ENCODE measurements at places on chromosomes 1 and 21.

DNA sequence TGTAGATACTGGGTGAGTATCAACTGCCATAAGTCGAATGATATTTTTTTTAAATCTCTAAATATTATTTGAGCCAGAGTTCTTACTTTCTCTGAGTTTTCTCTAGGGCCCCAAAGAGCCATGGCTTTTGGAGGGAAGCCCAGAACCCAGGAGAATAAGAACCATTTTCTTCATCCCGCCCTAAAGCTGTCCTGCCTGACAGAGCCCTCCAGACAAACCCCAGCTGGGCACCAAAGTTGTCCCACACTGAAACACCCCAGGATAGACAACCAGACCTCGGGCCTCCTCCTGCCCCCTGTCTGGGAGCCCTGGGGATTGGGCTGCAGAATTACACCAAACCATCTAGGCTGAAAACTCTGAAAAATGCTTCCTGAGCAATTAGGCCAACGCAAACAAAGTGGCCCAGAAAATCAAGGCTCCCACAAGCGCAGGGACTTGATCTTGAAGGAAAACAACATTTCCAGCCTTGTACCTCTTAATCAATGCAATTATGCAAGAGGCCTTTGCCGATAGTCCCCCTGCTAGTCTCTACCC, 113.1 kb downstream of the RRAGC start:
- no peak for DNase-seq

GRCh38 chr1:174996476-174996875, 3.3 kb upstream of the CACYBP start:
- DNase-seq: no peak

DNA sequence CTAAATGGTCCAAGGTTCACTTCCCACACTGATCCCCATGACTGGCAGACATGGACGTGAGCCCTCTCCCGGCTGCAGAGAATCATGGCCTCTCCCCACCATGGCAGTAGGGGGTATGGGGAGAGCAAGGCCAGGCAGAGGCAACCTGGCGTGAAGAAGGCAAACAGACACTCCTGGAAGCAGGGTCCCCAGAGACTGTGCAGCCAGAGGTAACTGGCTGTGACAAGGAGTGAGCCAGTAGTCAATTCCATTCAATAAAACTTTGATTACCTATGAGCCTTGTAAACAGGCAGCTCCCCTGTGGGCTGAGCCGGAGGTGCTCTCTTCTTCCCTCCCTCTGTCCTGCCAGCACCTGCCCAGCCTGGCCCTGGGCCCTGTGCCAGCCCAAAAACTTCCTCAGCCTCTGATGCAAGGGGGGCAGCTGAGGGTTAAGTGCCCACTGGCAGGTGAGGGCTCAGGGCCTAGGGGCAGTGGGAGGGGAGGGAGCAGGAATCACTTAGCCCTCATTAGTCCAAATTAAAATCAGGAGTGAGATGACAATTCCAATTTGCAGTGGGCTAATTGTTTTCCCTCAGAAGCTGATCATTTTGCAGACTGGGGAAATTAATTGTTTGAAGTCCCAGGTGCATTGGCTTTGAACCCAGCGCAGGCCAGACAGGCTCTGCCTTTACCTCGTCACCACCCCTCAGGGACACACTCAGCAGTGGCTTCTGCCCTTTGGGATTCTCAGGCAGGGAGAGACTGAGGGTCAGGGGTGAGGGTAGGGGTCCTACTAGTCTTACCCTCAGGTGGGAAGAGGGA, 35.6 kb downstream of the LRRN2 start:
- DNase-seq: no peak

DNA sequence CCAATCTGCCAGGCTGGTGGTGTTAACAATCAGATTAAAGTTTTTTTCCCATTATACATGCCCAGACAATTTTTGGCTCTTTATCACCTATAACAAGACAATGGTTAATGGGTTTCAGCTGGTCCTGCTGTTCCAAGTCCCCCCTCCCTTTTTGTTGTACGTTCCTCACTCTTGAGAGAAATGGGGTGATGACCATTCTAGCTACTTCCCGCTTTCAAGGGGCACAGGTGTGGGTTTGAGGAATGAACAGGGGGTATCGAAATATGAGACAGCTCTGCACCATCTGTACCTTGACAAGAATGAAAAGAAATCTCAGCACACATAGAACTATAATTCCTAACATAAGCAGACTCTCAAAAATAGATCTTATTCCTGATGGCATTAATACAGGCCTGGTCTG, 326.8 kb downstream of the PTPRU start:
- no peak for DNase-seq

DNA sequence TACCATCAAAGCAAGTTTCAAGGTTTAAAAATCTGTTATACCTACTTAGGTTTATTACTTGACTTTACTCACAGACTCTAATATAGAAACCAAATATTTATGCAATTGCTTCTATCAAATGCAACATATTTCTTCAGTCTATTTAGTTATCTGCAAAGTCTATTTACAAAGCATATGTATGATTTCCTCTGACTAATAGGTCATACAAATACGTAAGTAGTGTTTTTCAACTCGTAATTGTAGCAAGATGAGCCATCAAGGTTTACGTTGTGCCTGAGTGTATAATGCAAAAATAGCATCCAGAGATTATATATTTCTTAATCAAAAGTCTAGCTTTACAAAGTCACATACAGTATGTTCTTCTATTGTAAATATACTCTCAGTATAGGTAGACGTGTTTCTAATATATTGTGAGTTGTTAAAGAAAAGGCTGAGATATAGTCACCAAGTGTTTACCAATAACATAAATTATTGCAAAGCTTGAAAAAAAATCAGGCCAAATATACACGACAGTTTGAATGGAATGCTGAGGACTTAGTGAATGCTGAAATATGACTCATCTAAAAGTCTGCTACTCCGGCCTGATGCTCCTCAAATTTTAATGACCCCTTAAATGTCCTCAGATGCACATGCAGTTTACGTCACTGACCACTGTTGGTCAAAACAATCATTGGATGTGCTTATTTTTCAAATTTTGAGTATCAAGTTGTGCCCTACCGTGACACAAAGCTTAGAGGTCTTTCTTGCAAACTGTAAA, 48.4 kb downstream of the ADAMTS5 start:
- no peak for DNase-seq

DNA sequence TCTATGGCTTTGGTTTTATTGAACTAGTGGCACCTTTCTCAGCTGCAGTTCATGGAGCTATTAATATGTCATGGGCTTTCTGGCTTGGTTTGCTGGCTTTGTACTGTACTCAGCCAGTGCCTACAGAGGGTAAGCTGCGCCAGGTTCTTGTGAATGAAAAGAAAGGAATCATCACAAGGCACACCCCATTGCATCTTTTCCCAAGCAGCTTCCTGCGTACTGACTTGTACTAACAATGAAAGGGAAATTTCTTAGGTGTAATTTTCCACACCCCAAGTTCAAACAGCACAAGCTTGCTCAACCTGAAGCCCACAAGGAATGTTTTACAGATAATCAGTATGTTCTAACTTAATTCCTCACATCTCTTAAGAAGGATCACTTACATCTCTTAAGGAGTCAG, 78.0 kb upstream of the TNFSF18 start:
- no peak for DNase-seq

DNA sequence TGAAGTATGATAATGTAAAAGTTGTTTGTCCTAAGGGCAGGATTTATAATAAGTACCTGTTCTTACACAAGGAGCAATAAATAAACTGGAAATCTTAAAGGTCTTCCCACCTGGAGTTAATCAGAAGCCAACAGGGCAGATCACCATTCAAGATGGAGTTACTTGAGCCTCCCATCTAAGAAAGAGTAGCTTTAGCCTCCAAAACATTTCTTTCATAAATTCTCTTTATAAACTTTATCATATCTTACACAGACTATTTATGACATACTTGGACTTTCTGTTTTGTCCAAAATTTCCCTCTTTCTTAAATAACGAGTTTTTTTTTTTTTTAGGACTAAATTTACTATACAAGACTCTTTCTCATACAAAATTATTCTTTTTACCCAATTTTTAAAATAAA, 18.5 kb downstream of the OR2T1 start:
- DNase-seq: no peak

DNA sequence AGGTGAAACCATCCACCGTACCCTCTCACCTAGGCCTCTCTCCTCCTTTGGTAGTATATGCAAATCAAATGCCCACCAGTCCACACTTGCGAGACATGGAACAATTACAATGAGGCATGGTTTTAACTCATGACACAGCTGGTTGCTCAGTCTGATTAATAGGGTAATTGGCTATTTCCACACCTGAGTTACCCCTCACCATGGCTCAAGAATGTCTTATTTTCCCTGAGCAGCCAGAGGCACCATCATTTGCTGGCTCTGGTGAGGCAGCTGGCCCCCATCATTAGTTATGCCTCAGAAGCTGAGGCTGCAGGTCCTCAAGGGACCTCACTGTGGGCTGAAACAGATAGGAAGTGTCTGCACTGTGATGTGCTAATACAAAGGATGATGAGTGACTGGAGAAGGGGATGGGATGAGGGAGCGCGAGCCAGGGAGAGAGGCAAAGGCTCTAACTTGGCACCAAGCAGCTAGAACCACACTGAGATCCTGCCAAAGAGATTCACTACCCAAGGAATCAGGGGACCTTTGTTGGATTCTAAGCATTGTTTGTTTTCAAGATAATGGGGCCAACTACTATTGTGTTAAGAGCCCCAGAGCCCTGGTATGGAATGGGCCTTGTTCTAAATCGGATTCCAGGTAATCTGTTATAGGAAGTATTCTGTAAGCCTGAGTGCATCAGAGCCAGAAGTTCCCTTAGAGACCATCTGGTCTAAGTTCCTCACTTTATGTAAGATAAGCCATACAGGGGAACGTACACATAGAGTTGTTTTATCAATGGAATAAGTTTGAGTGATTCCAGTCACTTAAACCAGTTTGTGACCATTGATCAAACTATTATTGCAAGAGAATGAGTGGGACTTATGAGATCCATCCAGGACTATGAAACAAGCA, 80.0 kb upstream of the CNTN2 start:
- DNase-seq: no peak

- DNase-seq: no peak
Observed at GRCh38 chr1:151352021-151352718, 5.1 kb upstream of the RFX5 start.

DNA sequence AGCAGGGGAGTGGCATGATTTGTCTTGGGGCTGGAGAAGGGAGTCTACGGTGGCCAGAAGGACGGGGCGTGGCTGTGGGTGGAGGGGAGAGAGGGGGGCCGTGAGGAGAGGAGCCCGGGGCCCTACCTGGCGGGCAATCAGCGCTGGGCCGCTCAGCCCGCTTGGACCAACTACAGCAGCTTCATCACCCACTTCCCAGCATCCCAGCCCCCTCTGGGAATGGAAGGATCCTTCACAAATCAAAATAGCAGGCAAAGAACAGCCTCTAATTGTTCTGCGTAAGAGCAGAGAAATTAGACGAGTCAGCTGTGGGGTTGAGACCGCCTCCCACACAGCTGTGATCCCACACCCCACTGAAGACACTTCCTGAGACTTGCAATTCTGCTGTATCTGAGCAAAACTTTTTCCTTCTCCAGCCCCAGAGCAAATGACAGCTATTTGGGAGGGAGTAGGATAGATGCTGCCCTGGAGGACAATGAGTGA, 43.5 kb downstream of the OPRD1 start:
- DNase-seq: no peak

DNA sequence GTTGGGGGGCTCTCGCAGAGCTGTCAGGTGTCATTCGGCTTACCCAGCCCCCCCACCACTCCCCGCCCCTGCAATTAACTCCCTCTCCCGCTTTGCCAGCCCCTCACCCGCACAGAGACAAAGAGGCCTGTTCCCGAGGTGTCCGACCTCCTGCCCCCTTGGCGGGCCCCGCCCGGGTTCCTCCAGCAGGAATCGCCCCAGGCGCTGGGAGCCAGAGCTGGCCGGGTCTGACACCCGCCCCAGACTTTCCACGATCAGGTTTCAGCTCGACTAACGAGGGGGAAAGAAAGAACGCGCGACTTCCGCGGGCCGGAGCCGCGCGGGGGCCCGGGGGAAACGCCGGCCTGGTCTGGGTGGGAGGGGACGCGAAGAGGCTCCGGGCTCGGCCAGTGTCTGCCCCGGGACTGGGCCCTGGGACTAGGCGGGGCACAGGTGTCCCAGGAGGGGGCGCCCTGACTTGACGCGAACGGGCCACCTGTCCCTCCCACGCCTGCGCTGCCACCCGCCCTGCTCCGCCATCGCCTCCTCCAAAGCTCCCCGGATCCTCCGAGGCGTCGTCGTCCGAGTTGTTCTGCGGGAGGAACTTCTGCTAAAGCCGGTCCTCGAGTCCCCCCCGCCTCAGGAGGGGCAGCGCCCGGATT, 36.4 kb upstream of the HHAT start:
- DNase-seq: peak; percentile 5

GRCh38 chr21:17818186-17819113, 706 bp downstream of the C21orf91 start:
- DNase-seq: peak; percentile 11

- no peak for DNase-seq
Observed at GRCh38 chr21:45894906-45895777, 86.4 kb upstream of the COL6A1 start.

DNA sequence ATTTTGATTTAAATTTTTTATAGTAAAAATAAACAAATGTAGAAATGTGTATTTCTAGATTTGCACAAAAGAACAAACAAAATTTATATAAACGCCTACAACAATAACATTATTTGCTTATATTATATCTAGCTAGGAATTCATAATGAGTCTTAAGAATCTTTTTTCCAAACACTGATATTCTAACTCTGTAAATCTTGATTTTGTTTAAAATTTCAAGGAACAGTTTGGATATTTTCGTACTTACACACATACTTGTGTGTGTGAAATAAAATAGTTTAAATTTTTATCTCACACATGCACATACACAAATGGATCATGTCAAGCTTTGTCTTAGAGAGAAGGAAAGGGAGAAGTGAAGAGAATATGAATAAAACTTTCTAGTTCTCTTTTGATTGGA, 868.1 kb downstream of the LTN1 start:
- no peak for DNase-seq

GRCh38 chr1:68706639-68707317, 209.9 kb upstream of the DEPDC1 start:
- DNase-seq: no peak

- DNase-seq: no peak
Observed at GRCh38 chr21:18274370-18274769, 29.7 kb downstream of the CHODL start.

DNA sequence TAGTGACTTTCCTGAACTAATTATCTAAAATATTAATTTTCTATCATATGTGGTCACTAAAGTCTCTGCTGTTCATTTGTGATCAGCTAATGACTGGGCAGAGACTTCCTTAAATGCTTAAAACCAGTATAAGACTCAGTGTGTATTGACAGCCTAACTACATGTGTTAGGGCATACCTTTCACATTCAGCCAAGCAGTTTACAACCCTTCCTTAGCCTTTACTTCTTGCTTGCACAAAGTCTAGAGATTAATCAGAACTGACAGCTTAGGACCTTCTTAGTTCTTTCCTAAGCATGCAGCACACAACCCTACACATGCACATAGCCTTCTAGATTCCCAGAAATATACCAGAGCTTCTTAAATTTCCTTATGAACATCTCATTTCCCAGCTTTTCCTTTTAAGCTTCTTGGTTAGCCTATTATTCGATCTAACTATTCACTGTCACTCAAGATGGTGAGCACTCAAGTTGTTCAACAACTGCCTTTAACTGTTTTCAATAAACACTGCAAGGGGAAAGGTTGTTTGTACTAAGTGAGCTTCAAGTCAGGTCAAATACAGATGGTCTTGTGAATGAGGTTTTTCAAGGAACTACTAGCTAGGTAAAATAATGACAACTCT, 13.4 kb downstream of the EYA3 start:
- DNase-seq: no peak
